ENCODE measurements at places on chromosomes 2 and 18.

GRCh38 chr2:160156100-160156499, 44.0 kb downstream of the ITGB6 start:
- no peak for DNase-seq

DNA sequence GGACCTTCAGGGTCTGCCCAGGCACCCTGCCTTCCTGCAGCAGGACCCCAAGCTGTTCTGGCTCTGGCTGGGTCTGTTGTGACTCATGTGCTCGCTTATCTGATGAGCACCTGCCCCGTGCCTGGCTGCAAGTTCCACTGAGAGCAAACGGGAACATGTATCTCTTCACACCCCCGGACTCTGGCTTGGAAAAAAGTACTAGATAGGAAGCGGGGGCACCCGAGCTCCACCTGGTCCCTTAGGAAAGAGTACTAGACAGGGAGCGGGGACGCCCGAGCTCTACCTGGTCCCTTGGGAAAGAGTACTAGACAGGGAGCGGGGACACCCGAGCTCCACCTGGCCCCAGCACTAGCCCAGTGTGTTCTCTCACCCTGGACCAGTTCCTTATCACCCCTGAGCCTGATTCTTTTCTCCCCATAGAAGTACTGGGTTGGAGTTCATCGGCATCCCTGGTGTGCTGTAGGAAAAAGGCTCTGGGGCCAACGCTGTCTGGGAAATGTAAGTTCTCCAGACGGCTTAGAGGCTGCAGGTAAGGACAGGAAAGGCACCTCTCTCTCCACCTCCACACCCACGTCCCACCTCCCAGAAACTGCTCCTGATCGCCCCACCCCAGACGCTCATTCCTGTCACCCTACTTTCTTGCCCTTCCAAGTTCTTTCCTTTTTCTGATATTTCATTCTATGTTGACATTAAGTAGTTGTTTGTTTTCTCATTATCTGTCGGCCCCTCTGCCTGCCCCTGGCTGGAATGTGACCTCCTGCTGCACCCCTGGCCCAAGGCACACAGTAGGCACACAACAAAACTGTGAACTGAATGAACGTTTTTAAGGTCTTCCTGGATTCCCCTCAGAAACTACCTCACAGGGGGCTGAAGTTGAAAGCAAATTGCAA, 40.2 kb downstream of the HDAC4 start:
- DNase-seq: no peak

DNA sequence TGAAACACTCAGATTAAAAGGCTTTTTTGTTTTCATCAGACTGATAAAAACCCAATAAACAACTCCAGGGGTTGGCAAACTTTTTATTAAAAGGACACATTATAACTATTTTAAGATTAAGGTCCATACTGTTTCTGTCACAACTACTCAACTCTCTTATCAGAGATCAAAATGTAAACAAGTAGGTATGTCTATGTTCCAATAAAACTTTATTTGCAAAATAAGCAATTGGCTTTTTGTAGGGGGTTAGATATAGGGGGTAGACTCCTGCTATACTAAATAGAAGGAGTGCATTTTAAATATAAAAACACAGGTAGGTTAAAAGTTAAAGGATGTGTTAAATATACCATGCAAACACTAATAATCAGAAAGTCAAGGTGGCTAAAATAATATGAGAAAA, 174.0 kb downstream of the MBD5 start:
- no peak for DNase-seq

DNA sequence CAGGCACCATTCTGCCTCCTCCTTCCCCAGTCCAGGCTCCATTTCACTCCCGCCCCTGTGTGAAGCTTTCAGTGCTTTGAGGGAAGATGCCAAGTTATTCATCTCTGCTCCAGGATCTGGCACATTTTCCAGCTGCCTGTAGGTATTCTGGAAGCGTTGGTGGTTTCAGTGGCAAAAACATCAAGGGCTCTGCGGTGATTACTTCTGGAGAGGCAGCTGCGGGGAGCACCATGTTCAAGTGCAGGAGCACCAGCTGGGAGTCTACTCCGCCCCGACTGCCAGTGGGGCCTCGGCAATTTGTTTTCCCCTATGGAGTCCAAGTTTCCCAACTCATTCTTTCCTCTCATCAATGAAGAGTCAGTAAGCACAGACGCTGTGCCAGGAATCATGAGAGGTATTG, 211.7 kb downstream of the CLIP4 start:
- DNase-seq: peak; percentile 32

DNA sequence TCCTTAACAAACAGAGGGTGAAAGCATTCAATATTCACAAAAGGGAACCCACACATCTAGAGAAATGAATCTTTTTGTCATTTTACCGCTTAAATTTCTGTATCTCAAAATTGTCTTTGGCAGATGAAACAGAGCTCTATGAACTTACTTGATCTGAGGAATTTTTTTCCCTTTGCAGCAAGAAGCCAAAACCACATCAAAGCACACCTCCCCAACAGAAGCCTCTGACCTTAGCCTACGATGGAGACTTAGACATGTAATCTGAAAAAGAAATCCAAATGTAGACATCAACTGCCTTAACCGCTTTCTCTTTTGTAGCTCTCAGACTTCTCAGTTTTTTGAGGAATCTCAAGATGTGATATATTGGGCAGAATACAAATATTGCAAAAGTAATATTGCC, 287.9 kb upstream of the HNMT start:
- DNase-seq: no peak

- no peak for DNase-seq
Observed at GRCh38 chr2:149080971-149081370, 42.5 kb downstream of the LYPD6B start.

- DNase-seq: no peak
Observed at GRCh38 chr2:10770956-10771750, 41.4 kb downstream of the PDIA6 start.

DNA sequence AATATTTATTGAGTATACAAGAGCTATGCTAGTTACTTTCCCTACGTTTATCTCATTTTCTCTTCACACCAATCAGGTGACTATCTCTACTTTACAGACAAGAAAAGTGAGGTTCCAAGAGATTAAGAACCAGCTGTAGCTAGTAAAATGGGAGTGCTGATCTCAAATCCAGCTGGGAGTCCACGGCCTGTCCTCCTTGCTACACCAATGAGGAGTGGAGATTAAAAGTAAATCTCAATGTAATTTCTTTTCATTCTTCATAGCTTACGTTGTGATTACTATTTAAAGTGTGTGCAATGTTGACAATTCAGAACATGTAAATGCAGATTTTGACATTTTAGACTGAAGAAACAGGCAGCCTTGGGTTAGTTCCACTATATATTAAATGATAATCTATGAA, 53.9 kb upstream of the NRP2 start:
- no peak for DNase-seq

DNA sequence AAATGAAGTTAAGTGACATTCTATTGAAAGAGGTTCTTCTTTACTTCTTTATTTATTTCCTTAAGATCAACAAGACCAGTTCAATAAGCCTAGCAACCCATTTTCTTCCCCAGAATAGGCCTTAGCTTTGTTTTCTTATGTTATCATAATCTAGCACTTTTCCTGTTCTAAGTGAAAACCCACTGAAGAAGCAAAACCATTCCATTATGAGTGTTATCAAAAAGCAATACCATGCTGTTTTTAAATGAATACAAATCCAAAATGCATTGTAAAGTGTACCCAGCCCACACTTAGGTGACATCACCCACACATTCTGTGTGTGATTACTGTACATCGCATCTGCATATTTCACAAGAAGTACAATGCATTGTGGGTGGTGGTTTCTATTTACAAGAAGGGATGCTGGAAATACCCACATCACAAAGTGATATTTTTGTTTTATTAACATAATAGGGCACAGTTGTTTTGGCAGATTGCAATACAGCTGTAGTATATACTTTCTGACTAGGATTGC, 679.5 kb downstream of the KCNJ3 start:
- DNase-seq: no peak

DNA sequence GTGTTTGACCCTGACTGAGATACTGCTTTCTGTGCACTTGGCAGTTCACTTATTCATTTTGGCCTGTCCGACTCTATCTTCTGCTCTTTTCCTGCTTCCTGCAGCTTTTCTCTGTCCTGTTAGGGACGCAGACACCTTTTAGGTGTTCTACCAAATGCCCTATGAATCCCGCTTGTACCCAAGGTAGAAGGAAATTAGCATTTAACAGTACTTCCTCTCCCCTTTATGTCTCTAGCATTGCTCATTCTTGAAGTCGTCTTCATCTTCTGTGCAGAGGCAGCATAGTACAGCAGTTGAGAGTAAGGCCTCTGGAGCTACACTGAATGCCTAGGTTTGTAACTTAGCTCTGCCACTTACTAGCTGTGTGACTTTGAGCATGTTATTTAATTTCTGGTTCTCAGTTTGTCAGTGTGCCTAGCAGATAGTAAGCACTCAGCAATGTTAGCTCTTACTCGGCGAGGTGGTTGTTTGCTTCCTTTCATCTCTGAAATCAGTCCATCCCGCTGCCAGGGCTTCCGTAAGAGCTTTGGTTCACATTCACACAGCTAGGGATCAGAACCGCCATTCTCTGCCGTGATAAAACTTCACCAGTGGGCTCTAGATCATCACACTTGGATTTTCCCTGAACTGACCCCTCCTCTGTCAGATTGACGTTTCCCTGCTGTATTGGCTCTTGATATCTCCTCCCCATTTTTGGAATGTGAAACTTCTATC, 1.4 kb downstream of the CCT7 start:
- no peak for DNase-seq

- no peak for DNase-seq
Observed at GRCh38 chr2:239232195-239232578, 168.6 kb downstream of the HDAC4 start.

- peak; percentile 88 for DNase-seq
Observed at GRCh38 chr2:235605312-235606003, 111.6 kb downstream of the AGAP1 start.

GRCh38 chr18:22332590-22332989, 85.1 kb downstream of the CTAGE1 start:
- DNase-seq: no peak

DNA sequence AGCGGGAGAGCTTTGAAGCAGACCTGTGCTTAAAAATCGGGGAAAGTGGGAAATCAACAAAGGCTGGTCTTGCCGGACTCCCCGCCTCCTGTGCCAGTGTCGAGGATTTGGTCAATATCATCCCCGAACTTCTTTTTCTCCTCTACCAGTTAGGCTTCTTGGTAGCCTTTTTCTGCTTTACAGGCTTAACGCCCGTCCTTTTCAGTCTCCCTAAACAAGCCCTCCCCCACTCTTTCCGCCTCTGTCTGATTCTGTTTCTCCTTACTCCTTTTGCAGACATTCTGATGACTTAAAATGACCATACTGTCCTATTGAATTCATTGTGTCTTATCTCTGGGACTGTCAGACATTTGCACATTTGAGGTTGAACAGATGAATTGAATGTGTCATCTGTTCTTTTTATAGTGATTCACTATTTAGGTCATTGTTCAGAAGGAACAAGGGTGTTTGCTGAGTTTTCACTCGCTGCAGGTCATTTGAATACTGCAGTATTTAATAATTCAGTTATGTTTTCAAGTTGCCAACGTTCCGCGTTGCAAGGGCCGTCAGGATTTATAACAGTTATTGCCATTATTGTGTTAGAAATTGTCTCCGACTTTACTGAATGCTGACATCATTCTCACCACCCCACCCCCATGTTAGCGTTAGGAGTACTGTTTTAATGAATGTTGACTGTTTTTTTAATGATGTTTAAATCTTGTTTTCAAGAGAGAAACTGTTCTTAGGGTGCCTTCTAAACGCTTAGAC, 1.1 kb downstream of the ITGAV start:
- no peak for DNase-seq

- DNase-seq: no peak
Observed at GRCh38 chr2:215361211-215361875, 49.5 kb downstream of the ATIC start.

GRCh38 chr2:1002350-1002749, 51.7 kb downstream of the SNTG2 start:
- DNase-seq: no peak

DNA sequence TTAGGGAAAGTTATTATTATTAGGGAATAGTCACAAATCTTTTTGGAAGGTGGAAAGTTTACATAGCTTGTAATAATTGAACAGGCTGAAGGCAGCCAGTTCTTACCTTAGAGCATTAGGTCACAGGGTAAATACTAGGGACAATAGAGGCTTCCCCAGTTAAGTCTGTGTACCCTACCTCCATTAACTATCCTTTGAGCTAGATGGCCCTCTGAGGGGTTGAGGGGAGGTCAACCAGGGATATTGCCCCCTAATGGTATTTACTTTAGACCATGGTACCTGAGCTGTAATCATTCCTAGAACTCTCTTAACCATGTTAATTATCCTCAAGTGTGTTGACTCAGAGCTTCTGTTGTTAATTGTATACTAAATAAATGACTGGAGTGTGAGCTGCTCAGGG, 120.5 kb upstream of the SCN7A start:
- DNase-seq: no peak

DNA sequence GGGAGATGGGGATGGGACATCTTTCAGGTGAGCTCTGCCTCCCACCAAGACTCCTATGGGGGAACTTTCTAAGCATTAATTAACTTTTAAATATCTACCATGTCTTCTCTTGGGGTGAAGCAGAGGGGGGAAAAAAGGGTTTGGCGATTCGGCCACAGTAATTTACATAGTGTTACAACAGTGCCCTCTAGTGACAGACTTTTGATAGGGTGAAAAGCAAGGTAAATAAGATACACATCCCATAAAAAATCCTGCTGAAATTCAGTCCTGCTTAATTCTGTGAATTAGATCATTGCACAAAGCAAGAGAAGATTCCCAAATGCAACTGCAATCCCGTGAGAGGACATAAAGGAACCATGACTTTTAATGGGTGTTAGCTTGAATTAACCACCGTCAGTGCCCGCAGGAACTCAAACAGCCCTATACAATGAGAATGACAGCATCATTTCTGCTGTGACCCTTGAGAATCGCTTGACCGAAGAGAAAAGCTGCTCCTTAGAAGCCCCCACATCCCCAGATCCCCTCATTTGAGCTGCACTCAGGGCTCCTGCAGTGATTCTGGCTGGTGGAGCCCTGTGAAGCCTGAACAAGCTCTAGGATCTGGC, 32.8 kb downstream of the FAM124B start:
- no peak for DNase-seq

GRCh38 chr2:101768556-101769220, 71.2 kb downstream of the MAP4K4 start:
- no peak for DNase-seq

GRCh38 chr2:162256591-162256991, 13.3 kb upstream of the FAP start:
- no peak for DNase-seq

GRCh38 chr2:102335871-102336366, 19.7 kb upstream of the IL18R1 start:
- no peak for DNase-seq

Data from occipital lobe (tissue), 3 donors.